ENCODE measurements at places on chromosomes 7 and 10.

DNA sequence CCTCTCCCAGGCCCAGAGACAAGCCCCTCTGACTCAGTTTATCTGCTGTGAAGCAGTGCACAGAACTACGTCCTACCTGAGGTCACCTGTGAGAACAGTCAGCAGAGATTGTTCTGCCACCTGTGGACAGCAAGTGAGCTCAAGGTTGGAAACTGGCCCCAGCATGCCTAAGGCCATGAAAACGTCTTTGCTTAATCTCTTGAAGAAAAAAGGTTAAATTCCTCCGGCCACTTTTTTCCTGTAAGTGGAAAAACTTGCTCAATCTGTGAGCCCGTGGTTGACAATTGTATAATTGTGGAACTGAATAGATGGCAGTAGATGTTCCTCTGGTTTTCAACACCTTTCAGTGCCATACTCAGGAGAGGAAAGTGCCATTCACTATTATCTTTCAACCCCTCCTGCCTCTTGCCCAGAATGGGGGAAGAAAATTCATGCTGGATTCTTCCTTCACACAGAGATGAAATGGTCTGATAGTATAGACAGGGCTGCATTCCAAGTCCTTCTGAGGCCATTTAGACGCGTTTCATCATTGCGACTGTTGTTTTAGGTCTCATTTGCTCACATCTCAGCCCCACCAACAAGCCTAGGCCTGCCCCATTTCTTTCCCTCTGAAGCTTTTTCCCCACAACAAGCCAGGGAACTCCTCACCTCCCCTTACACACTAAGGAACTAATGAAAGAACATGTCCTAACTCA lies 292.9 kb downstream of the FZD1 start:
- no peak for DNase-seq

GRCh38 chr10:6270951-6271350 lies 68.2 kb downstream of the PFKFB3 start:
- no peak for DNase-seq

DNA sequence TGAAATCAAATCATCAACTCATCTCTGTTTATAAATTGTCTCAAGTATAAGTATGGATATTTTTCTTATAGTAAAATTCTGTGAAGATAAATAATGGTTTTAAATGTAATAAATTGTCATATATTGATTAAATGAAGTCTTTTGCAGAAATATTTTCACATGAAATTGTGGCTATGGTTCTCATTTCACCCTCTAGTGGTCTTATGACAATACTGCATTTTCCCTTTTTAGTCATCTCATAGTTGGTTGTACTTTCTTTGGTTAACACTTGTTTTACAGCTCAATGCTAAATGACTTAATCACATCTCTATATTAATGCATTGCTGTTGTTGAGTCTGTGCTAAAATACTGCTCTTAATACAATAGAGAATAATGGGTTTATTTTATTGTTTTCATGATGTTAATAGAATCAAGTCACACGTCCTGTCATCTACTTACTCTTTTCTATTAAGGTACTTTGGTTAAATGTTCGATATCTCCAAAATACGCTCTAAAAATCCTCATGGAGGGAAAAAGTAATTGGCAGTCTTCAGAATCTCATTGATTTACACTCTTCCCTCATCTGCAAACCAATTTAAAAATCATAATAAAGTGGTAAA lies 38.0 kb upstream of the CACNA2D1 start:
- no peak for DNase-seq

- no peak for DNase-seq
Observed at GRCh38 chr10:95176101-95176500, 17.9 kb upstream of the ACSM6 start.

DNA sequence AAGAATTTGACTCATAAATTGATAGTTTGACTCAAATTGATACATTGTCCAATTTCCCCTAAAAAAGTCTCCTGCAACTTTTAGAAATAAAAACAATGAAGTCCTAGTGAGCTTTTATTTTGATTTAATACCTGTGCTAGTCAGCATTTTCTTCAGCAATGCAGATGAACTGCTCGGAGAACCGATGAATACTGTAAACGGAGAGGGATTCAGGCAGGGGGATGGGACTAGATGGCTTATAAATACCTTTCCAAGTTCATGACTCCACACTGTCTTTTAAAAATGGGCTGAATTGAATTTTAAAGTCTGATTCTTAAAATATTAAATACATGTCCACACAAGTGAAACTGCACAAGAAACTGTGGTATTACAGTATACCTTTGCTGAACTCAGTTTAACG lies 12.7 kb downstream of the EEPD1 start:
- no peak for DNase-seq

DNA sequence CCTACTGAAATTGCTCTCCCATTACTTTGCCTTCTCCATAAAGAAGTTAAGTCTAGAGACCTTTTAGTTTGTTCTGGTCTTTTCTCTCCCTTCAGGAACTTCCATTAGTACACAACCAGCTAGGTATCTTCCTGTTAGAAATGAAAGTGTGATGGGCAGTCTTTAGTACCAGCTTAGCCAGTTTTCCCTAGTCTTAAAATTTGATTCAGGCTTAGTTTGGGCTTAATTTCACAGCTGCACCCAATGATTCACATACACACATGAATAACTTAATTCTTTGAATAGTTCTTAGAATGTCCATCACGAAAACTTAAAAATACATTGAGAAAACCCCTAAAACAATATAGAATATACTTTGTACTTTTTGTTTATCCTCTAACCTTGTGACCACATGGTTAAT lies 2.4 kb upstream of the PPP1R9A start:
- no peak for DNase-seq

- DNase-seq: no peak
Observed at GRCh38 chr10:69866688-69867461, 65.2 kb downstream of the COL13A1 start.

DNA sequence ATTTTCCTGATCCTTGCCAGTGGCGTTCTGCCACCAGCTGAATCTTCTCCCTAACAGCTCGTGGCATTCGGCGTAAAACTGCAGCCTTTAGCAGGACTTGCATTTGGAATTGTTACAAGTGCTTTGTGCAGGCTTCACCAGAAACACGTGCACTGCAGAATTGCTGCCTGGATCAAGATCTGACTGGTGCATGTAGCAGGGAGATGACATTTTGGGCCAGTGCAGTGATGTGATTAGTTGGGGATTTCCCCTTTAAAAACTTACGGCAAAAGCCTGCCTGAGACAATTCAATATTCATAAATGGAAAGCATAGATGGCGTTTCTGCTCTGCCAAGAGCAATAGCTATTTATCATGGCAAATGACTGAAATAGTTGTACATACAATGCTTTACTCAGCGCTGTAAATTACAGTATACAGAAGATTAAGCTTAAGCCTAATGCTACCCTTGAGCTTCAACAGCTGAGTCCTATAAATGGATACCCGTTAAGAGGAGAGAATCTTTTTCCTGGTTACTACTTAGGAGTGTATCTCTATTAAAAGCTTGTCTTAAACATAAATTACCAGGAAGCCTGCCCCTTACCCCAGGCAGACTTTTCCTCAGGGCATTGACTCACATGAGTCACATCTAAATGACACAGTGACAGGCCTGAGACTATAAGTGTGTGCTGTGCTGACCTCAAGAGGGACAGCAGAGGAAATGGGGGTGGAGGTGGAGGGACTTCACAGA lies 106.3 kb downstream of the ATXN7L1 start:
- DNase-seq: no peak

- no peak for DNase-seq
Observed at GRCh38 chr7:28408105-28408959, 4.0 kb upstream of the CREB5 start.

GRCh38 chr7:87960239-87960638 lies 26.2 kb downstream of the ADAM22 start:
- no peak for DNase-seq

DNA sequence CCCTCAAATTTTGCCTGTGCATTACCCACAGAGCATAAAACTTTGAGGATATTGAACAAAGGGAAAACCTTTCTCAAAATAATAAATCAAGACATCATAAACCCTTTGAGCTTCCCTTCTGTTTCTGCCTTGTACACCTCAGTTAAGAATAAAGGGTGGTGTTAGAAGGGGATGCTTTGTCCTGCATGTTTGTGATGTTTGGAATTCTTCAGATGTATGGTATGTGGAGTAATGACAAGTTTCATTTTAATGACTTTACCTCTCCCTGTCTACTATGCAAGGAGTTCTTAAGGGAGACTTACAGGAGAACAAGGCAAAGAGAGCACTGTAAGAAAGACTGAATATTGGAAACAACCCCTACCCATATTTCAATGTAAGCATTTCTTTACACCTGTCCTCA lies 99.2 kb downstream of the HECW1 start:
- DNase-seq: no peak

GRCh38 chr7:53466371-53466770 lies 430.9 kb downstream of the POM121L12 start:
- DNase-seq: no peak

- no peak for DNase-seq
Observed at GRCh38 chr10:98100476-98100875, 34.0 kb upstream of the R3HCC1L start.

DNA sequence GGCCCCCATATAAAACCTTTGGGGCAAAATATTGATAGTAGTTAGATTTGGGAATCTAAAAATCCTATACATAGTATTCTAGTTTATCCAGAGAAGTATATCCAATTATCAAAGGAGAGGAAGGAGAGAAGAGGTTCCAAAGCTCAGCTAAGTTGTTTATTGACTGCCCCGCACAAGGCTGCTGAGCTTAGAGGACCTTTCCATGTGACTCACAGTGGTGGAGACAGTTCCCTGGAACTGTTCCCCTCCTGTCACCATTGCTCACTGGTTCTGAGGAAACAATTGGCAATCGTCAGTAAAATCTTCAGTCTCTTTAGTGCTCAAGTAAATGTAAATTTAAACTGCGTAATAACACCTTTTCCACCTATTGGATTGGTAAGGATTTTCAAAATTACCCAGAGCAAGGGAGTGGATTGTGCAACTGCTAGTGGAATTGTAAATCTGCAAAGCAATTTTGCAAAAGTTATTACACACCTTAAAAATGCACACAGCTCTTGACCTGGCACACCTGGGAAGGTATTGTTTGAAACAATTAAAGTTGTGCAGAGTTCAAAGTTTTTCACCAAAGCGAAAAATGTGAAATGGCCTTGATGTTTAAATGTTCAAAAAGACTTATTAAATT lies 63.1 kb downstream of the EEPD1 start:
- no peak for DNase-seq

GRCh38 chr7:130941322-130942210 lies 207.6 kb upstream of the KLF14 start:
- no peak for DNase-seq

GRCh38 chr7:134643131-134643530 lies 3.5 kb upstream of the BPGM start:
- DNase-seq: no peak

DNA sequence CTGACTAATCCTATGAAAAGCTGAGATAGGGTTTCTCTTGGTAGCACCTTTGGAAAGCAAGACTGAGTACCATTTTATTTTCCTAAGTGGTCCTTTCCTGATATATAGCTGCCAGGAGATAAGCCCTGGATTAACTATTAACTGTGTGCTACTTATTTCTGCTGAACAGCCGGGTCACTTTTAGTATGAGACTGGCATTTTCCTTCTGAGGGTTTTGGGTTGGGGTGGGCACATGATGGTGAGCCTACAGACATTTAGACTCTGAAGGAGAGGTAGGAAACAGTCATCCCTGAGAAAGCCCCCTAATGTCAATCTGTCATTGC lies 29.8 kb upstream of the BMPR1A start:
- DNase-seq: no peak

DNA sequence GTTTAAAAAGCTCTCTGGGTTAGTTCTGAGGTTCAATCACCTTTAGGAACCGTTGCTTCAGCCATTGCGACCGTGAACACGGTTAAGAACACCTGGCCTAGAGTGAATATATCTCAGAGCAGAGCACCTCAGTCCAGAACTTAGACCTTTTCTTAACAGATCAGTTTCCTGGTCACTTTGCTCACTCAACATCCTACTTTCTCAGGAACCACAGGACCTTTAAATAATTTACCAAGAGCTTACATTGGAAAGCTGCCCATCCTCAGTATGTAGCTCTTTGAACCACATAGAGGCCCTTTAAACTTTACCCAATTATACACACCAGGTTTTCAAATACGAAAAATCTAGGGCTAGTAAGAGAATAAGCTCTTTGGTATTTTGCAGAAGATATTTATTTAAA lies 153.2 kb downstream of the NRBF2 start:
- no peak for DNase-seq

Data from effector CD4-positive, alpha-beta T cell (primary cell).